NCI-H524 (cell line): ENCODE measurements at places on chromosomes 6 and 20.
A peak's percentile ranks its signal among the peaks of the same experiment; 100 is the strongest.

- DNase-seq, result no peak
These were observed 330.8 kb downstream of the TAF4 start for GRCh38 chr20:61734733-61735502.

- DNase-seq, result no peak
These were observed 46.2 kb upstream of the EEF1A1 start for GRCh38 chr6:73566954-73567591.

GRCh38 chr6:114155763-114156162 lies 184.8 kb upstream of the HDAC2 start:
- DNase-seq, result no peak

GRCh38 chr20:3814928-3815495 lies 5.3 kb upstream of the AP5S1 start:
- DNase-seq, result no peak

DNA sequence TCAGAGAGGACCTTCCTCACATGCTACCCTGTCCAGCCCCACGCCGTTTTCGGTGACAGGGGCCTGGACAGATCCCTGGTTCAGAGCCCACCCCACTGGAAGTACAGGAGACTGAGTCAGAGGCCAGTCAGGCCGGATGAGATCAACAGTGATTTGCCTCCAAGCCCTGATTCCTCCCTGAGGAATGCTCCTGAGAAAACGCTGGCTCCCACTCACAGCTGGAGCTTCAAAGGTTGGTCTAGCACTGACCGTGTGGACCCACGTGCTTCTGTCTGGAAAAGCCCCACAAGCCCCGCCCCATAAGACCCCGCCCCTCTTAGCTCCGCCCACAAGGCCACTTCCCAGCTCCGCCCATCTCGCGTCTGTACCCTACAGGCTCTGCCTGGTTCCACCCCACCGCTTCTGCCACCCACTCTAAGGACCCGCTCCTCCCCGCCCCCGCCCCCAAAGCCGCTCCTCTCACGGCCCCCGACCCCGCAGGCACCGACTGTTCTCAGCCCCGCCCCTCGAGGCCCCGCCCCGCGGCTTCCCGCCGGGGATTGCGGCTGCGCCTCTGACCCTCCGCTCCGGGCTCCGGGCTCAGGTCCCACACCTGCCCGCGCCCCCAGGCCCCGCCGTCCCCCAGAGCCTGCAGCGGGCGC lies 64.9 kb upstream of the BHLHE23 start:
- peak; percentile 61 for DNase-seq

DNA sequence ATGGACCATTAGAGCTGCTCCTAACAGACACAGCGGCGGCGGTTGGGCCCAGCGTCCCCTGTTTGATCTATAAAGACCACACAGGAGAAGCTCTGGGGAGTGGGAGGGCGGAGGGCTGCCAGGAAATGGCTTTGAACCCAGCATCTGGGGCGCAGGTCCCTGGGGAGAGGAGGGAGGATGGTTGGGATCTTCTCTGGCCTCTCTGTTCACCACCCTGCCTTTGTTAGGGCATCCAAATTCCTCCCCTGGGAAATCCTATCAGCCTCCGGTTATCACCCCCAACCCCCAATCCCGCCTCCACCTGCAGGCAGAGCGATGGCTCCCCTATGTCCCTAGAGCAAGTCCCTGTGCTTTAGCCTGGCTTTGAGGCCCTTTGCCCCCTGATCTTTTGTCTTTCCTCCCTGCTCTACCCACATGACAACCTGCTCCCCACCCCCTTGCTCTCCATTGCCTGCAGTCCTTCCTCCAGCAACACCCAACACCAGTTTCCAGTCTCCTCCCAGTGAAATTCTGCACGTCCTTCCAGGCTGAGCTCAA lies 7.1 kb downstream of the XKR7 start:
- peak; percentile 26 for DNase-seq

DNA sequence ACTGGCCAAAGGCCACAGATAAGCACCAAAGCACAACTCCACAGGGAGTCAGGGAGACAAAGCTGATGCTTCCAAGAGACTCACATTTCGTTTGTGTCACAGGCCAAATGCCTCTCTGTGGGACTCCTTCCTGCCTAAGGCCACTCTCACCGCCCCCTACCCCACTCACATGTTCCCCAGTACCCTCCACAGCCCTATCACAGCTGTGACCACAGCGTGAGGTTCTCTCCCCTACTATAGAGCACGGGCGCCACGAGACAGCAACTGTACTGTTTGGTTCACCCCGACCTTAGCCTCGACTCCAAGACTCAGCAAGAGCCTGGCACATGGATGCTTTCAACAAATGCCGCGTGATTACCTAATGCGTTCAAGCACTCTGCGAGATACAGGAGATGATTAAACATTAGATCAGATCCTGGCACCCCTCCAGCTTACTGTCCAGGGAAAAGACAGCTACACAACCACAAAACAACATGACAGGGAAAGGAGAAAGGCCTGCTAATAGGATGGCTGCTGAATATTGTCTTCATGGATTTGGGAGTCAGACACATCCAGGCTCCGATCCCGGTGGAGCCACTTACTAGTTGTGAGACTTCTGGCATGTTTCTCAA lies 105.5 kb downstream of the AGPAT4 start:
- no peak for DNase-seq

DNA sequence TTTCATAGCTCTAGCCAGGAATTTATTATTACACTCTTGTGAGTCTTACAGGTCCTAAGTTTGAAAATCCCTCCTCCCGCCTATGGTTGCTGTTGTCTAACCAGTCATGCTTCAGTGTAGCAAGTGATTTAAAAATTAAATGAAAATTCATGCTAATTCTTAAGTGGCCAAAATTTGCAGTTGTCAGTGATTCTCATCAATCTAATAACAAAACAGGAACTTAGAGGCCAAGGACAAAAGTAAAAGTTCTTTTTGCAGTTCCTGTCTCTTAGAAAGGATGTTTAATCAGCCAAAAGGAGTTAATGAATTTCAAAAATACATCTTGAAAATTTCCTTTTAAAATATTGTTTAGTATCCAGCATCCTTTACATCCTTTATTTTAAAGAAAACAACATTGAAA lies 36.3 kb downstream of the VTA1 start:
- DNase-seq, result no peak

GRCh38 chr6:64729522-64729921 lies 977.5 kb downstream of the EYS start:
- no peak for DNase-seq

DNA sequence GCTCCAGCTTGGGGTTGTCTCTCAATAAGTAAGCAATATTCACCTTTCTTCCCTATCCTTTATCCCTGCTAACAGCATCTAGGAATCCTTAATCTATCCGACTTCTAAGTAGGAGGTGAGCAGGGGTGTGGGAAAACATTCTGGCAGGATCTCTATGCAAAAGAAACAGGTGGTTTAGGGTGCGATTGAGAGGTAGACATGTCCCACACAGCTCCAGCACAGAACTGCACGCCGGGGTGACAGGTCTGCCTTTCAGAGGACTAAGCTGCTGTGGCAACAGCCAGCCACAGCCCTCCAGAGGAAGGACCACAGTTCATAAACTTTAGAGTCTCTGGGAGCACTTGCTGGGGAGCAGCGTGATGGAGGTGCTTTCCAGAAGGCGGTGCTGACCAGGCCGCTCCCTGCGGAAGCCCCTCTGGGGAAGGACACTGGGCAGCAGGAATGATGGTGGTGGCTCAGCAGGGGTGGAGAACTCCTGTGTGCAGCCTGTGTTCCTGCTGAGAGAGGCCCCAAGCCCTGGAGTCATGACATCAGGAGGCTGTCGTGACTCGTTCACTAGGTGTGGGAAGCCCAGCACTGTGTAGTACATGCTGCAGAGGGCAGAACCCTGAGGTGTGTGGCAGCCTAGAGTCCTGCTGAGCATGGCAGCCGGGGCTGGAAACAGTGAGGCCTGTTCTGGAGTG lies 509.6 kb downstream of the PRKN start:
- no peak for DNase-seq

DNA sequence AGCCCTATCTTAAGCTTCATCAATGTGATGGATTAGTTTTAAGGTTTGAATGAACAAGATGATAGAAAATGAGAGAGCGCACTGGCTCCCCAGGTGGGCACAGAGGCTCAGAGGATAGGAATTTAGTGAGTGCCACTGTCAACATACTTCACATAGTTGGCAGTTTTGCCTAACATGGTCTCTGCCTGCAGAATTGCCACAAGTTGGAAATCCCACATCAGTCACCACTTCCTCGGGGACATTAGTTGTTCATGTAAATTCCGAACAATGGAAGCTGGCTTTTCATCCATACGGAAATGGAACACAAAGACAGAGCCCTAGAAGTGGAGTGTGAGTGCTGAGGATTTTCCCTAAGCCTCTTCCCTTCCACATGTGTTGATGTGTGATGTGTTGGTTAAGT lies 123.9 kb upstream of the PHACTR1 start:
- DNase-seq, result no peak

DNA sequence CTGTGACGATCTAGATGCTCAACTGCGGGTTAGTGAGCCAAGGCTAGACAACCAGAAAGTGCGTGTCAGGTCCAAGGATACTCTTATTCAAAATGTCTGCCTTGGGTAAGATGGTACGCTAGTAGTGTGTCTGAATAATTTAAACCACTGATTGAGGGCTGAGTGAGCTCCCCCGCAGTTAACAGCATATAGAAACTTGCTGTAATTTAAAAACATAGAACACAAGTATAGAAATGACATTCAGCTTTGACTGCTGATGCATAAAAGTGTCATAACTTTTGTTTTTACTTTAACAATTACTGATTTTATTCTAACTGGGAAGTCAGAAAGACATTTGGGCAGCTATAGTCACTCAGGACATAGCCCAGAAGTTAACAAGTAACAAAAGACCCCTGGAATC lies 45.6 kb upstream of the SLC22A1 start:
- DNase-seq, result no peak
